Natural killer cell (primary cell): ENCODE measurements at places on chromosomes 4 and X.

- H3K27ac ChIP-seq, result no peak overlapping the region
- peaks cover 2% of the 10 kb centered on the region for H3K27me3 ChIP-seq
- no peak for DNase-seq
Observed at GRCh38 chr4:182518421-182518820, 275.2 kb downstream of the TENM3 start.

GRCh38 chr4:48184882-48185281 is 50.8 kb upstream of the TXK start:
- no peaks in the 10 kb centered on the region for H3K36me3 ChIP-seq
- no peak for DNase-seq
- H3K4me1 ChIP-seq, result no peaks in the 10 kb centered on the region
- H3K27ac ChIP-seq, result no peak overlapping the region
- H3K27me3 ChIP-seq, result no peaks in the 10 kb centered on the region

- no peaks in the 10 kb centered on the region for H3K36me3 ChIP-seq
- H3K27ac ChIP-seq, result no peak overlapping the region
- no peaks in the 10 kb centered on the region for H3K27me3 ChIP-seq
- DNase-seq, result no peak
Observed at GRCh38 chr4:29151584-29151983, 1568.6 kb upstream of the PCDH7 start.

- DNase-seq, result no peak
- peaks cover 3% of the 10 kb centered on the region for H3K4me1 ChIP-seq
- peak overlapping the region; percentile 13 for H3K27ac ChIP-seq
- H3K4me3 ChIP-seq, result no peak overlapping the region
Observed at GRCh38 chr4:13601048-13601447, 26.5 kb downstream of the BOD1L1 start.

- no peaks in the 10 kb centered on the region for H3K36me3 ChIP-seq
- H3K27ac ChIP-seq, result no peak overlapping the region
- H3K4me1 ChIP-seq, result no peaks in the 10 kb centered on the region
- no peaks in the 10 kb centered on the region for H3K27me3 ChIP-seq
Observed at GRCh38 chr4:7893539-7893938, 46.1 kb downstream of the AFAP1 start.

- DNase-seq, result no peak
- H3K4me1 ChIP-seq, result no peaks in the 10 kb centered on the region
- H3K4me3 ChIP-seq, result no peak overlapping the region
Observed at GRCh38 chrX:108126661-108127060, 35.1 kb downstream of the ATG4A start.

DNA sequence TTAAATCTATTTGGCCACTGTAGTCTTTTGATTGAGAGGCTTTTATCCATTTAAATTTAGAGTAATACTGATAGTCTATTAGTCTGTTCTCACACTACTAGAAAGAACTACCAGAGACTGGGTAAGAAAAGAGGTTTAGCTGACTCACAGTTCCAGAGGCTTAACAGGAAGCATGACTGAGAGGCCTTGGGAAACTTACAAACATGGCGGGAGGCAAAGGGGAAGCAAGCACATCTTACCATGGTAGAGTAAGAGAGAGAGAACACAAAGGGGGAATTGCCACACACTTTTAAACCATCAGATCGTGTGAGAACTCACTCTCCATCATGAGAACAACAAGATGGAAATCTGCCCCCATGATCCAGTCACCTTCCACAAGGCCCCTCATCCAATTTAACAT is 410.9 kb downstream of the PDGFC start:
- H3K27ac ChIP-seq, result no peak overlapping the region
- DNase-seq, result no peak
- no peak overlapping the region for H3K4me3 ChIP-seq
- no peaks in the 10 kb centered on the region for H3K27me3 ChIP-seq
- H3K4me1 ChIP-seq, result no peaks in the 10 kb centered on the region
- no peaks in the 10 kb centered on the region for H3K36me3 ChIP-seq

- no peak for DNase-seq
- H3K4me1 ChIP-seq, result no peaks in the 10 kb centered on the region
- H3K4me3 ChIP-seq, result no peak overlapping the region
- peaks cover 8% of the 10 kb centered on the region for H3K36me3 ChIP-seq
- no peak overlapping the region for H3K27ac ChIP-seq
- H3K27me3 ChIP-seq, result no peaks in the 10 kb centered on the region
Observed at GRCh38 chrX:30864383-30864785, 24.7 kb downstream of the TAB3 start.

GRCh38 chr4:88761861-88762523 is 64.4 kb upstream of the NAP1L5 start:
- no peaks in the 10 kb centered on the region for H3K36me3 ChIP-seq
- H3K4me3 ChIP-seq, result no peak overlapping the region
- no peaks in the 10 kb centered on the region for H3K4me1 ChIP-seq
- no peak for DNase-seq
- H3K27me3 ChIP-seq, result no peaks in the 10 kb centered on the region

- no peaks in the 10 kb centered on the region for H3K27me3 ChIP-seq
- no peak overlapping the region for H3K27ac ChIP-seq
- H3K36me3 ChIP-seq, result no peaks in the 10 kb centered on the region
- DNase-seq, result no peak
Observed at GRCh38 chr4:24659241-24659961, 75.0 kb upstream of the DHX15 start.

DNA sequence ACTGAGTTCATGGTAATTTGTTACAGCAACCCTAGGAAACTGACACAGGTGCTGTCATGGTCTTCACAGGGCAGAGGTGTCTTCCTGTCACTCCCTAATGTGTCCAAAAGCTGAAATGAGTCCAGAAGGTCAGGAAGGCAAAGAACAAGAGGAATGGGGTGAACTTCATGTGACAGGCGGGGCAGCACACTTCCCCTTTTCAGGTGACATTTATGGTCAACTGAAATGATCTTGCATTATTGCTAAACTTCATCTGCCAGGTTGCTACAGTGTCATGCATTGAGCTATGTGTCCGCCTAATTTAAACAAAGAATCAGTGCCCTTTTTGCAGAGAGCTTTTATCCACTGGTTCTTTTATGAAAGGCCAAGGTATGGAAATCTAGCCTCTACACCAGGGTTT is 15.9 kb upstream of the CCDC149 start:
- H3K36me3 ChIP-seq, result no peaks in the 10 kb centered on the region
- no peaks in the 10 kb centered on the region for H3K27me3 ChIP-seq
- H3K4me3 ChIP-seq, result no peak overlapping the region
- no peak for DNase-seq
- no peaks in the 10 kb centered on the region for H3K4me1 ChIP-seq

DNA sequence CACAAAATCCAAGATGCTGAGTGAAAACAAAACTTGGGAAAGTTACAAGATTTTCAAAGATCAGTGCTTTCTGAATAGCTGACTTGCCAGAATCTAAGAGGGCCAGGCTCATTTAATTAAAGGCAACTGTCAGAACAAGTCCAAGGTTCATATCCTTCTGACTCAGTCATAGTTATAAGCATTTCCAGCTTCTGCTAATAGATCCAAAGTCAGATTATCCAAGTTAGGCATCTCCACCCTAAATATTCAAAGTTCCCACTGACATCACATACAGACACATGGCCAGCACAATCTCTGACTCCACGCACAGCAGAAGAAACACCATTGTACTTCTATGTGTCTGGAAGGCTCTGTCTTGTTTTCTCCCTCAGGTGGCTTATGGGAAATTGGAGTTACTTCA is 41.8 kb downstream of the GASK1B start:
- H3K27ac ChIP-seq, result no peak overlapping the region
- no peaks in the 10 kb centered on the region for H3K4me1 ChIP-seq
- no peaks in the 10 kb centered on the region for H3K27me3 ChIP-seq
- DNase-seq, result no peak

GRCh38 chrX:129777218-129778030 is 2.3 kb upstream of the SASH3 start:
- H3K36me3 ChIP-seq, result peaks cover 10% of the 10 kb centered on the region
- H3K27ac ChIP-seq, result peak overlapping the region; percentile 99
- no peaks in the 10 kb centered on the region for H3K27me3 ChIP-seq
- DNase-seq, result peak; percentile 65
- H3K4me1 ChIP-seq, result peaks cover 81% of the 10 kb centered on the region

- H3K27ac ChIP-seq, result no peak overlapping the region
- no peaks in the 10 kb centered on the region for H3K27me3 ChIP-seq
- H3K4me1 ChIP-seq, result no peaks in the 10 kb centered on the region
- no peak overlapping the region for H3K4me3 ChIP-seq
- H3K36me3 ChIP-seq, result no peaks in the 10 kb centered on the region
- DNase-seq, result no peak
Observed at GRCh38 chrX:132199941-132200340, 19.3 kb downstream of the RAP2C start.

- DNase-seq, result peak; percentile 49
- peak overlapping the region; percentile 43 for H3K4me3 ChIP-seq
- no peak overlapping the region for H3K27ac ChIP-seq
- peaks cover 35% of the 10 kb centered on the region for H3K27me3 ChIP-seq
- H3K36me3 ChIP-seq, result no peaks in the 10 kb centered on the region
Observed at GRCh38 chrX:72306851-72307645, 1.3 kb upstream of the CITED1 start.

DNA sequence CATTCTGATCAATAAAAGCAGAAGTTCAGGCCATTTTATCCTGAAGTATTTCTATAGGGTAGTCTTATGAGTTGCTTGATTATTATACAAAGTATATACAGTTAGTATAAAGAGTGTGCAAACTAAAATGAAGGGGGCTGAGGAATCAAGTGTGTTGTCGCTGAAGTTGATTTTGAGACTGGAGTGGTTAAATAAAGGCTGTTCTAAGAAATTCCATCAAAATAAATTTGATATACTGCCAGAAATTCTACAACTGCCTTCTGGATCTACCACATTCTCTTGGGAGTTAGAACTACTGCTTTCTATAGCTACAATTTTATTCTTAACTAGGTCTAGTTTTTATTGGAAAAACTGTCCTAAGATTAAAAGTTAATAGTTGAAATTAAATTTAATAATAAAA is 12.4 kb downstream of the EDNRA start:
- no peaks in the 10 kb centered on the region for H3K36me3 ChIP-seq
- no peaks in the 10 kb centered on the region for H3K4me1 ChIP-seq
- no peak for DNase-seq
- no peak overlapping the region for H3K27ac ChIP-seq

DNA sequence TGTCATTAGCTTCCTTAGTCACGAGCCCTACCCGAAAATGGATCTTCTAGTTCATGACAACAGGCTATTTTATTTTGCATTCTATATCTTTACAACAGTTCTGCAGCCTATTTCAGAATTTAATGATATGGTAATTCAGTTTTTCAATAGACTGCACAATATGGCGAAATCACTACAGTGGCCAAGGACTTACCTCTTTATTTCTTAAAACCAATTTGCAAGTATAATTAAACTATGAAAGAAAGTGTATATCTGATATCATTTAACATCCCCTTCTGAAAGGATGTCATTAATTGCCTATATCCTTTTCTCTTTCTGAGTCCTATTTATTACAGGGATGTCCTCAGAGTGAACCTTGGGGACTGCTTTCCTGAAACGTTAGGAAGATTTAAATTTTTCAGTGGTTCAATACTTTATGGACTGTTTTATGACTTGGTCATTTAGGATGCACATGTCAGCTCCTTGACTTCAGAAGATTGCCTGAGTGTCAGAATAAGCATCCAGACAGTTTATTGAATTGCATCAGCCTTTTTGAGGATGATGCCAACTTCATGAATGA is 190.8 kb upstream of the GEMIN8 start:
- DNase-seq, result no peak
- H3K27ac ChIP-seq, result no peak overlapping the region
- no peaks in the 10 kb centered on the region for H3K4me1 ChIP-seq
- no peaks in the 10 kb centered on the region for H3K36me3 ChIP-seq

DNA sequence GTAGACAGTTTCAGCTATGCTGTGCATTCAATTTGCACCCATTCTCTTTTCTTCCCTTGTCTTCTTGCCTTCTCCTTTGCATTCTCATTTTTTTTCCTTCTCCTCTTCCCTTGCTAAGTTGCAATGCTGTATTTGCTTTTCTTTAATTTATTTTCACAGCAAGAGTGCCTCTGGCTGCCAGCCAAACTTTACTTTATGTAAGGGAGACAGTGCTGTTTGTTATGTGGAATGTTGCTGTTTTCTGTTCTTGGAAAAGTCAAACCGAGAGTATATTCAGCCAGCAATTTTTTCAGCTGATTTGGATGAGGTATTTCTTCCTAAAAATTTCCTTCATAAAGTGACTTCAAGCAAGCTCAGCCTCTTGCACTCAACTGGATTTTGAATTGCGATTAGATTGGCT is 1293.4 kb downstream of the ARAP2 start:
- no peaks in the 10 kb centered on the region for H3K4me1 ChIP-seq
- no peak overlapping the region for H3K27ac ChIP-seq
- no peak for DNase-seq
- H3K36me3 ChIP-seq, result no peaks in the 10 kb centered on the region
- H3K27me3 ChIP-seq, result no peaks in the 10 kb centered on the region

- peaks cover 31% of the 10 kb centered on the region for H3K36me3 ChIP-seq
- no peaks in the 10 kb centered on the region for H3K27me3 ChIP-seq
- H3K27ac ChIP-seq, result no peak overlapping the region
- H3K4me3 ChIP-seq, result no peak overlapping the region
- DNase-seq, result no peak
Observed at GRCh38 chr4:68338625-68339024, 11.3 kb downstream of the YTHDC1 start.
